ENCODE measurements at places on chromosomes 3 and 15. TPM values are rescaled to one million over a fixed set of nuclear protein-coding genes. Genes with fewer than 3 reads are reported as not detected.

EAF2 gene
- total RNA-seq, result 3.5 TPM

MEIS2 gene
- total RNA-seq, result 53.1 TPM

PARP15 gene
- total RNA-seq, result 0.07 TPM

P2RY12 gene
- not detected for total RNA-seq

KCNH8 gene
- total RNA-seq, result under 0.01 TPM

A4GNT gene
- total RNA-seq, result not detected

EPHA3 gene
- not detected for total RNA-seq

Data from pulmonary artery endothelial cell (primary cell).